ENCODE measurements at places on chromosomes 4 and X.

GRCh38 chr4:76596713-76597112 is 161.7 kb downstream of the SHROOM3 start:
- no peak for DNase-seq

- DNase-seq = peak; percentile 33
Observed at GRCh38 chrX:101078716-101079598, at the start of gene TMEM35A. TMEM35A (plus strand) TSS chrX:101078879; CDS start chrX:101079003, 124 bp downstream.

GRCh38 chr4:7003879-7004240 is 39.3 kb upstream of the TADA2B start:
- no peak for DNase-seq

GRCh38 chr4:138805736-138806135 is 209.8 kb upstream of the NOCT start:
- no peak for DNase-seq

GRCh38 chrX:17876135-17876534 is 15.0 kb upstream of the RAI2 start:
- no peak for DNase-seq

- DNase-seq = no peak
Observed at GRCh38 chr4:47373709-47374108, 89.8 kb downstream of the COMMD8 start.

- no peak for DNase-seq
Observed at GRCh38 chrX:57752866-57753265, 72.8 kb upstream of the NLRP2B start.

DNA sequence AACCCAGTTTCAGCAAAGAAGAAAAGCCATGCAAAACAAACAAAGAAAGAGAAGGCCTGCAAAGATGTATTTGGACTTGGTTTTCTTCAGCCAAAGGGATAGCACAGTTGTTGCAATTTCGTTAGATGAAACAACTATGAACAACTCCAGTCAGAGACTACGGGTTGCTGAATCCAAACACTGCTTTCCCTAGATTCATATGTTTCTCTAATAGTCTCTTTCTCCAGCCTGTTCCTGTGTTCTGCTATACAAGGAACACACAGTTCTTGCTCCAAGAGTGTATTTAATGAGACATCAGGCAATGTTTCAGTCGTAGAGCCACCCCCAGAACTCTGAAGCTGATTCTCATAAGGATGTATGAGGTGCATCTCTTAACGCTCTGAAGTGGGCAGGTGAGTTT is 162.5 kb upstream of the TBL1X start:
- DNase-seq = no peak

DNA sequence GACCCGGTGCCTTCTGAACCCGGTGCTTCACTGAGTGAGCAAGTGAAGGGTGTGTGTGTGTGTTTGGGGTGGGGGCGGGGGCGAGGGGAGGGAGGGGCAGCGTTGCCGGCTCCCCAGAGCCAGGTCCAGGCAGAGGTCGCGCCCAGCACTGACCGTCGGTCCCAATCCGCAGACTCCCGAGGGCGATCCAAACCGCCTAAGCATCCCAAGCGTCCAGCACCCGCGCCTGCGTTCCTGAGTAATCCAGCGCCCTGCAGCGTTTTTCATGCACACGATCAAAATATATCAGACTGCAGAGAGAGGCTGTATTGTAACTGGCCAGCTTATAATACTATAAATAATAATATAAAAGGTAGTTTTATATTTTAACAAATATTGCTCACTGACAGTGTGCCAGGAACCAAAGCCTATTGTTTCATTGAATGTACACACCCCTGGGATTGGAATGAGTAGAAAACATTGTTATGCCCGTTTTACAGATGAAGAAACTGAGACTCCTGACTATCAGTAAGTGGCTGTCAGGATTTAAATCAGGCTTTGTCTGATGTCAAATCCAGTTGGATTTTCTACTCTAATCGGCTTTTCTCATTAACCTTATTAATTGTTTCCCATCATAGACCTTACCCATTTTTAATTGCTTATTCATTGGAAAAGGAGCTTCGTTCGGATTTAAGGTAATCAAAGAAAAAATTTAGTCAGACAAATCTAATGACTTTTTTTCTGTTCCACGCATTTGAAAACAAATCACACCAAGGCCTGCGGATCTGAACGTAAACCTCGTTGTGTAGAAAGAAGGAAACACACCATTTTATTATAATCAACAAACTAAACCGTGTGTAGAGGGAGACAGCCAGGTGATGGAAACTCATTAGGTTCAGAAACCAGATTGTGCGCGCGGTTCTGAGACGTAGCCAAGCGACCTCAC is 4.0 kb upstream of the NKX3-2 start:
- DNase-seq = no peak

- no peak for DNase-seq
Observed at GRCh38 chr4:56648021-56648823, 32.9 kb downstream of the HOPX start.

DNA sequence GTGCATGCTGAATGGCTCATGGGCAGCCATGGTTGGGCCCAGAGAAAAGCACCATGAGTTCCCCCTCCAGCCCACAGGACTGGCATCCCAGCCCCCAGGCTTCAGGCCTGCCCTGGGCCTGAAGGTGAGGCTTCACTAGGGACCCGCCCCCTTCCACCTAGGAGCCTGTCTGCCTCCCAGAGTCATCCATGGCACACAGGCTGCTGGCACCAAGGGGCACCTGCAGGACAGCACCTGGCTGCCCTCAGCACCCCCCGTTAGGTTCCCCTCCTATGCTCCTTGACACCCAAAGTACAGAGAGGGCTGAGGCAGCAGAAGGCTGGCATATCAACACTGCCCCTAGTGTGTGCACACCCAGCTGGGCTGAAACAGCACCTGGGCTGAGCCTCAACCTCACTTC is 566.7 kb upstream of the PCDH7 start:
- no peak for DNase-seq

GRCh38 chr4:87390551-87390890 is 467 bp downstream of the HSD17B11 start:
- DNase-seq = no peak

DNA sequence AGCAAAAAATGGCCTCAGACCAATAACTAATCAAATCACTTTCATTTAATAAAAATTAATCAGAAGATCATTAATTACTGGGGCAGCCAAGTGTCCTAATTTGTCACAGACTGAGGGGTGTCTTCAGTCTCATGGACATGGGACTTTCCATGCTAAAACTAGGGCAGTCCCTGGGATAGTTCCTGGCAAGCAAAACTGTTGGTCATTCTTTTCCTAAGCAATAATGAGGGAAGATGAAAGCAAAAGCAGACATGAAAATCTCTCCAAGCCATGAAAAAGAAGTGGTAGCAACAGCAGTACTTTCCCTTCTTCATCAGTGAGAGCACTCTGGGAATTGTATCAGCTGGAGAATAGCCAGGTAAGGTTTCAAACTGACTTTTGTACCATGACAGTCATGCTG is 3.7 kb upstream of the ANTXR2 start:
- DNase-seq = no peak

- no peak for DNase-seq
Observed at GRCh38 chr4:37982736-37983135, 22.5 kb downstream of the PTTG2 start.

DNA sequence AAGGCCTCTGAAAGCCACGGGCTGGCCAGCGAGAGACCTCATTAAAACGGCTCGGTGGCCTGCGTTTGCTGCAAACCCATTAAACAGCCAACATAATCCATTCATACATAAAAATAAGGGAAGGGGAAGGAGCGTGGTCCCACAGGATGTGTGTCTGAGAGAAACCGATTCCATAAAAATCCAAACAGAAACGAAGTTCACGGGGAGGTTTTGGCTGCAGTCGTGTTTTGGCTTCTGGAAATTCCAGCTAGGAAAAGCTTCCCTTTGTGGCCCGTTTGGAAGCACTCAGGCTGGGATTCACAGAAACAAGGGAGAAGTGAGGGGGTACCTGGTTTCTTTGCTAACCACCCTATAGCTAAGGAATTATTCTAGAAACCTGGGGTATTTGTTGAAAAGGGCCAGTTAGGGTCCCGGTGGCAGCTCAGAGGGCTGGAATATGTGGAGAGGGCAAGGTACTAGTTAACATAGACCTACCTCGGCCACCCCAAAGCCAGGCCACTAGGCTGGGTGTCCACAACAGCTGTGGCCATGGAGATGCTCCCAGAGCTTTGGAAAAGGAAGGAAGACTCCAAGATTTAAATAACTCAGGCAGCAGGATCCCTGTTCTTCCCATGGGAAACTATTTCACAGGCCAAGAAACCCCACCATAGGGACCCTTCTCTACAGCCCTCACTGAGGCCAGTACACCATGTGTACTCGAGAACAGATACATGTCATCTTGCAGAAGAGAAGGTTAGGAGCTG is 166.8 kb downstream of the BCOR start:
- DNase-seq = no peak

DNA sequence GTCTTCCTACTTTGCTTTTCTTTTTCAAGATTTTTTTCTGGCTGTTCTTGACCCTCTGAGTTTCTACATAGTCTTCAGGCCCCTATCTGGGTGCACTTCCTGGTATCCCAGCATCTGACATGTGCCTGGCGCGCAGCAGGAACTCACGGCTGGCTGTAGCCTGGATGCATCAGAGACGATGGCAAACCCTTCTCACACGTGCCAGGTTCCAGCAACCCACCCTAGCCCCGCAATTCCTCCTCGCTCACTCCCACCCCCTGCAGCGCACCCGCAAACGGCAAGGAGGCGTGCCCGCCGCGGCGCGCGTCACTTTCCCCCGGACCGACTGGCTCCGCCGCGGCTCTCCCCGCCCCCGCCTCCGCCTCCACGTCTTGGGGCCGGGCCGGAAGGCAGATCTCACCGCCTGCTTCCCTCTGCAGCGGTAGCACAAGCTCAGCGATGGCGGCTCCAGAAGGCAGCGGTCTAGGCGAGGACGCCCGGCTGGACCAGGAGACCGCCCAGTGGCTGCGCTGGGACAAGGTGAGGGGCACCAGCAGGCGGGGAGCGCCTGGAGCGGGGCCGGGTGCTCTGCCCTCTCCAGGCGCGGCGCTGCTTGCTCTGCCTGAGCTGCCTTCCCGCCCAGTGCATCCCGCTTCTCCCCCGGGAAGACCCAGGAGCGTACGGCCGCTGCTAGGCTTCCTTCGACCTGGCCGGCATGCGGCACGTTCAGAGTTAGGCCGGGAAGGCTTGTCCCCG is at the start of gene PGM2:
Gene PGM2, plus strand, starts transcription at position 392 of the 735 bp plus-strand sequence. Its CDS starts 47 bp downstream, at position 439.
- DNase-seq = peak; percentile 75

GRCh38 chrX:136259543-136259942 is 8.3 kb upstream of the MAP7D3 start:
- peak; percentile 89 for DNase-seq

Data from fibroblast of skin of right biceps (primary cell).